Neural progenitor cell (in vitro differentiated cells): ENCODE measurements at places on chromosomes 5 and 9. TPM values are rescaled to one million over a fixed set of nuclear protein-coding genes. Genes with fewer than 3 reads are reported as not detected.

GRCh38 chr5:173645437-173645807 lies 29.0 kb upstream of the BOD1 start:
- H3K36me3 ChIP-seq, result no peaks in the 10 kb centered on the region
- peak; percentile 59 for DNase-seq
- no peak overlapping the region for H3K4me3 ChIP-seq
- no peak overlapping the region for H3K27ac ChIP-seq

MARCHF11 gene
- not detected in 2 replicates for total RNA-seq

DNA sequence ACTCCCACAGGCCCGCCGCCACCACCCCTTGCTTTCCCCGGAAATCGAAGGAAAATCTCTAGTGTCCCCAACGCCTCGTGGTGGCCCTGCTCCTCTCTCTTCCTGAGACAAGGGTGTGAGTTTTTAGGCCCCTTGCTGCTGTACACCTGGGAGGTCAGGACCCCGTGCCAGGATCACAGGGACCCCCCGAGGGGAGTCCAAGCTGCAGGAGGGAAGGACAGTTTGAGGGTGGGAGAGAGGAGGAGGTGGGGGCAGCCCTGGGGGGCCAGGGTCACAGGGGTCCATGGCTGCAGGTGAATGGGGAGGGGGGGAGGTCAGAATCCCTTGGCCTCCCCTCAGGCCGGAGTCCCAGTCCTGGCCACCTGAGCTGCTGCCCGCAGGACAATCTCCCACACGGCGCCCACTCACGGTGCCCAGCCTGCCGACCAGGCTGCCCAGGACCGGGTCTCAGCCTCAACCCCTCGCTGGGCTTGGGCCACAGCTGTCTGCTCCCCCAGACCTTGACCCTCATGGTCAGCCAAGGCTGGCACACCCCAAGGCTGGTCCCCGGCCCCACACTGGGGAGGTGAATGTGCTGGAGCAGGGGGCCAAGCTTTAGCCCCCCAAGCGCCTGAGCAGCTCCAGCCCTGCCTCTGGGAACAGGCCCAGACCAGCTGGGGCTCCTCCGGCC lies 19.9 kb downstream of the TPPP start:
- peaks cover 8% of the 10 kb centered on the region for H3K4me1 ChIP-seq
- no peak overlapping the region for H3K27ac ChIP-seq
- no peak for DNase-seq
- peaks cover 40% of the 10 kb centered on the region for H3K27me3 ChIP-seq
- H3K4me3 ChIP-seq, result no peak overlapping the region

GRCh38 chr9:90916147-90916734 lies 114.6 kb downstream of the SYK start:
- no peaks in the 10 kb centered on the region for H3K4me1 ChIP-seq
- H3K36me3 ChIP-seq, result no peaks in the 10 kb centered on the region
- no peaks in the 10 kb centered on the region for H3K27me3 ChIP-seq
- DNase-seq, result no peak

DNA sequence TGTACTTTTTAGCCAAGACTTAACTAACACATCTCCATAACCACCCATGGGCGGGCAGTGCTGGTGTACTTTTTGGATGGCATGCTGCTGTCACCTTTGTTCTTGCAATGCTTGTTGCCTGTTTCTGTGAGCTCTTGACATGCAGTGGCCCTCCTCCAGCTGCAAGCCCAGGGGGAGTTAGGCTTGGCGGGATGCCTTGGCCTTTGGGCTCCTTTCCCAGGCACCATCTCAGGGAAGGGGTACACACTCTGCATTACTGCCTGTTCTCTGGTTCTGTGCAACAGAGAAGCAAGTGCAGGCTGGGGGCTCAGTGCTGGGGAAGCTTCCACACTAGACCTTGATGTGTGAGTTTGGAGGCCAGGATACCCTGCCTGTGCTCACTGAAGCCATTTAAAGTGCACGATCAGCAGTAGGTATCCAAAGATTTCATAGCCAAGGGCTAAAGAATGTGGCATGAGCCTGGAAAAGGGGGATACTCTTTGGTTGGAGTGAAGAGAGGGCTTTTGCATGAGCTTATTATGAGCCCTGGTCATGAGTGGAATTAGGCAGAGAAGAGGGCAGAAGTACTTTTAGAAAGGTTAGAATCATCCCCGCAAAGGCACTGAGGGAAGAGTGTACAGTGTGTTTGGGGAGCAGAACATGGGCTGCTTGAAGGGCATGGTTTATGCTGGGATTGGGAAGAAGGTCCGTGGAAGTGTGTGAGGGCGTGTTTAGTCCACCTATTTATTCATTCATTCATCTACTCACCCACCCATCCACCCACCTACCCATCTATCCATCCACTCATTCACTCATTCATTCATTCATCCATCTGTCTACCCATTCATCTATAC lies 22.5 kb downstream of the PSAT1 start:
- H3K36me3 ChIP-seq, result peaks cover 20% of the 10 kb centered on the region
- H3K4me3 ChIP-seq, result no peak overlapping the region
- H3K27me3 ChIP-seq, result no peaks in the 10 kb centered on the region
- no peak for DNase-seq
- H3K27ac ChIP-seq, result no peak overlapping the region
